Hematopoietic multipotent progenitor cell treated with erythropoietin and hydrocortisone succinate and interleukin-3 and kit ligand, for 8 days (in vitro differentiated cells): ENCODE measurements at places on chromosomes 13 and 19.

DNA sequence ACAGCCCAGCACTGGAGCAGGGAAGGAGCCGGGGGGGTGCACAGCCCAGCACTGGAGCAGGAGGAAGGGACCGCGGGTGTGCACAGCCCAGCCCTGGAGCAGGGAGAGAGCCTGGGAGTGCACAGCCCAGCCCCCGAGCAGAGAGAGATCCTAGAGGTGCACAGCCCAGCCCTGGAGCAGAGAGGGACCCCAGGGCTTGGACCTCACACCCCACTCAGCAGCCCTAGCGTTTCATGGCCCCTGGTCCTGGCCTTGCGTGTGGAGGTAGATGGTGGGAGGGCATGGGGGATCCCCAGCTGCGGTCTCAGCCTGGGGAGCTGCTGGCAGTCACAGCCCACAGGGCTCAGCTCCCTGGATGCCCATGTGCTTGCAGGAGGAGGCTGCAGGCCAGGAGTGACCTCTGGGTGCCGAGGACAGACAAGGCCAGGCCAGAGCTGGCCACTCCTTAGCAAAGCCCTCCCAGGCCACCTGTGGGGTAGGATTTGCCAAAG, 25.1 kb downstream of the GAS6 start:
- no peak for DNase-seq

DNA sequence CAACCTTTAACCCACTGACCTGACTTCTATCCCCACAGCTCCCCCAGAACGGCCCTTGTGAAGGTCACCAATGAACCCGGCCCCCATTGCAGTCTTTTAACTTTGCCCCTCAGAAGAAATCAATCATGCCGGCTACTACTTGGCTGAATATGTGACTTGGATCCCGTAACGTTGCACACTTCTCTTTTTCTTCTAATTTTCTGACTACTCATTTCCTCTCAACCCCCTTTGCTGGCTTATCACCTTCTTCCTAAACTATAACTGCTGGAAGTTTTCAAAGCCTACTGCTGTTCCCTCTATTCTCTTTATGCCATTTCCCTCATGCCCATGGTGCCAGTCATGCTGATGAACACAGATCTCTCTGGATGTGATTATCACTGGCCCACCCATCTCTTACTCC, 367.6 kb downstream of the DNAJC15 start:
- DNase-seq, result no peak

GRCh38 chr19:55266404-55266803, 7.6 kb upstream of the PPP6R1 start:
- DNase-seq, result no peak

DNA sequence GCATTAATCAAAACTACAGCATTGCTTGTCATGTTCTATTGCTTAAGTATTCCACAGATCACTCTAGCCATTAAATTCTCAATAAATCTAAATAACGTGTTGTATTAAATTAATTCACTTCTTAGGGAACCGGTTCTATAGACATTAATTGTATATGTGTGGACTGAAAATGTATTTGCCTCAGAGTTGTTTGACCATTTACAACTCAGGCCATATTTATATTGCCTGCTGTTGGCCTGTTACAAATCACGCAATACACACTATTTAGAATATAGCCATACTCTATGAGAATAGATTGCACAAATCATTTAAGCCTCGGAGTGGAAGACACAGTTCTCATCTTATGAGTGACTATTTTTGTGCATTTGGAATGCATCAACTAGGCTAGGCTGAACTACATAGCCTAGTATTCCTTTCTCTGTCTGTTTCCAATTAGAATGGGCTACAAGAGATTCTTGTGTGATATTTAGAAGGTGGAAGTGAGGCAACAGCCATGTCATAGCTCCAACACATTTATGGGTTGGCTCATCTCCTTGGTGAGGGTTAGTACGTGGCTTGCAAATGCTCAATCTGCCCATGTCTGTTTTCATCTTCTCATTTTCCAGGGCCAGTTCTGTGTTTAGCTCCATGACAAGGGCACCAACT, 1116.1 kb downstream of the PCDH9 start:
- no peak for DNase-seq

DNA sequence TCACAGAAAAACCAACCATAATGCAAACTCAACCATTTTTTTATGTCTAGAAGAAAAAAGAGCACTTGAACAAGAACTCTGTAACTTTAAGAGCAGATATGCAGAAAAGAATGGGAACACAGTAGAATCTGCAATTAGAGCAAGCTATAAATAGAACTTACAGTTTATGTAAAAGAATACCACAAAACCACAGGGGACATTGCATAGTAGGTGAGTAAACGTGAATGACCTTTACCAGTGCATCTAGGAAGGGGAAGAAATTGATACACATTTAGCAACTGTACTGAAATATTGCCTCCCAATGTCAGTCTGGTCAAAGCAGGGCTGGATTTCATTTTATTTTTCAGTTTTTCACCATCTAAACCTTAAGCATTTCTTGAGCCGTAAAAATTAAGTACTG, 242.2 kb upstream of the EDNRB start:
- peak; percentile 1 for DNase-seq

DNA sequence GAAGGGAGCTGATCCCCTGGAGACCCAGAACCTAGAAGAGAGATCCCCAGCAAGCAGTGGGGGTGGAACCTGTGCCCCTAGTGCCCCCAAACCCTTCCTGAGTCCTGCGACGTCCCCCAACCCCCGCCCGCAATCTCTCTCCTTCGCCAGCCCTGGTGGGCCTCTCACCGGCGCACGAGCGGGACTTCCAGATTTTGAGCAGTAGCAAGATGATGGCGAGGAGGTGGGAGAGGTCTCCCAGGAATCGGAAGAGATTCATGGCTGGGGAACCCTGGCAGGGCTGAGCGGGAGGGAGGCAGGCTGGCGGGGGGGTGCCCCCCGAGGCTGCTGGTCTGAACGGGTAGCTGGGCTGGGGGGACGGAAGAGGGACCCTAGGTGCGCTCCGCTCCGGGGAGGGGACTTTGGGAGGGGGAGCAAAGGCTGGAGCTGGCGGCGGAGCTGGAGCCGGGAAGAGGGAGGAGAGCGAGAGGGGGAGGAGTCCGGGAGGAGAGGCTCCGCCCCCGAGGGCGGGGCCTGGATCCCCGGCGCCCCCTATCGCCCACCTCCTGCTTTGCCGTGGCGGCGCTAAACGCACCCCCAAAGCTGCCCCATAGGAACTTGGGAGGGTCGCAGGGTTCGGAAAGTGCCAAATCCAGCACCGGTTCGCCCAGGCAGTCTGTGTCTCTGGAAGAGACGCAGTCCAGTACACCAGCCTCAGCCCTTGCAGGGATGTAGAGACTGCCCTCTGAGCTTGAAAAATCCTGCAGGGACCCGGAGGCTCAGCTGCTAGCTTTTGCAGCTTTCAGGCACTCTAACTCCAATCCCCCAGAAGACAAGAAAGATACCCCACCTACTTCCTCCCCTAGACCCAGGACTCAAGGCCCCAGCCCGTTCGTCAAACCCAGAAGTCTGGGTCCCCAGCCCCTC, at the start of gene KDELR1:
Gene KDELR1 (minus strand): TSS at position 452 of the 906 bp plus-strand sequence. CDS start 193 bp downstream, at position 259.
- DNase-seq, result peak; percentile 64

DNA sequence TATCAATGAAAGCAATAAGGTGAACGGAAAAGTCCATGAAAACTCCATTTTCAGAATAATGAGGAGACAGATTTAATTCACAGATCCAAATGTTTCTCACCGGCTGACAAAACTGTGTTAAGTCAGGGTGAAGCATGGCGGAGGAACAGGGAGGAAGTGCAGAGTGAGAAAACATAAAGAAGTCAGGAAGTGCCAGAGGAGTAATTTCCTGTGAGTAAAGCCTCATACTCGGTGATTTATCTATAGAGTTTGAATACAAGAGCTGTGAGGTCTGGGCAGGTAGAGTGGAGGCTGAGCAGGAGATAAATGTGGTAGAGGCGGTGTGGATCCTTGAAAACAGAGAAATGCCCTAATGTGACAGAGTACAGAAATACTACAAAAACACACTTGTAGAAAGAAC, 11.4 kb downstream of the CARD8 start:
- no peak for DNase-seq

DNA sequence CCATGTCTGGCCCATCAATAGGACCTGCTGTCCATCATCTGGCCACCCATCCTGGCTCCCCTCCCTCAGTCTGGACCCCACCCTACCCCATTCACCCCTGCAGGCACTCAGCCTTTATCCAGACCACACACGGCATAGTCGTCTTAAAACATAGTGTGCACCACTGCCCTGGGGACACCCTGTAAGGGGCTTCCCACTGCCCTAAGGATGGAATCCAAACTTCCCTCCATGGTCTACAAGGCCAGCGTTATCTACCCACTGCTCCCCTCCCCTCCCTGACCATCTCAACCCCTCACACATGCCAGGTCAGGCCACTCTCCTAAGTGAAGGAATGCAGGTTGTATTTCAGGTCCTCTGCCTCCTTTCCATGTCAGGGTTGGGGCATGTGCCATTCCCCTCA, 352.7 kb upstream of the ZNF507 start:
- no peak for DNase-seq

DNA sequence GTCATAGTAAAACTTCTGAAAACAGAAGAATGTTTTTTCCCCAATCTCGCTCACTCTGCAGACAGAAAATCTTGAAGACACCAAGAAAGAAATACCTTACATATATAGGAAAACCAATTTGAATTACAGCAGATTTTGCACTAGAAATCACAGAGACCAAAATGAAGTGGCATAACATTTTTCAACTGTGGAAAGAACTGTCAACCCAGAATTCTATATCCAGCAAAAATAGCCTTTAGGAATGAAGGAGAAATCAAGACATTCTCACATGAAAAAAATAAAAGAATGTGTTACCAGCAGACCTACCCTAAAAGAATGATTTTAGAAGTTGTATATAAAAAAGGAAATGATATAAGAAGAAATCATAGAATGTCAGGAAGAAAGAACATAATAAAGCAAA, 28.7 kb downstream of the CCDC122 start:
- DNase-seq, result no peak

DNA sequence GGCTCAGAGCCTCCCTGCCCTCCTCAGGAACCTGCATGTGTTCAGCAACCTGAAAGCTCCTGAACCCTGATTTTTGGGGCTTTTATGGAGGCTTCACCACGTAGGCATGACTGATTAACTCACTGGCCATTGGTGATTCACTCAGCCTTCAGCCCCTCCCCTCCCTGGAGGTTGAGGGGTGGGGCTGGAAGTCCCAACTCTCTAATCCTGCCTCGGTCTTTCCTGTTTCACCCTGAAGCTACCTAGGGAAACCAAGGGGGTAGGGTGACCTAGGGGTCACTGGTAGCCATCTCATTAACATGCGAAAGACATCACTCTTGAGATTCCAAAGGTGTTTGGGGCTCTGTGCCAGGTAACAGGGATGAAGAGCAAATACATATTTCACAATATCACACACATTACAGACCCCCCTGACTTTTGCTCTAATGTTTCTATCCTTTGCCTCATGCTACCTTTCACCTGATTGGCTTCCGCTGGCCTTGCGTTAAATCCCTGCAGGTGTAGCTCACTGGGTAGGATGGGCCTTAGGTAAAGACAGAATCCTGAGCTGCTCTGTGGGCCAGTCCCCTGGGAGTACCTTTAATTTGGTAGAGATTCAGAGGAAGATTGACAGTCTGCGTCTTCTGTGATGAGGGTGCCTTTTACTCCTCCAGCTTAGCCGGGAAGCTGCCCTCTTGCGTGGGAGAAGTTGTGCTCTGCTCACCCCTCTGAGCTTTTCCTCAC, 260.6 kb downstream of the ATP8A2 start:
- no peak for DNase-seq

- no peak for DNase-seq
Measured at GRCh38 chr19:2578391-2578890, 102.5 kb downstream of the GADD45B start.

- DNase-seq, result no peak
Measured at GRCh38 chr19:5386841-5387240, 46.2 kb upstream of the PTPRS start.

DNA sequence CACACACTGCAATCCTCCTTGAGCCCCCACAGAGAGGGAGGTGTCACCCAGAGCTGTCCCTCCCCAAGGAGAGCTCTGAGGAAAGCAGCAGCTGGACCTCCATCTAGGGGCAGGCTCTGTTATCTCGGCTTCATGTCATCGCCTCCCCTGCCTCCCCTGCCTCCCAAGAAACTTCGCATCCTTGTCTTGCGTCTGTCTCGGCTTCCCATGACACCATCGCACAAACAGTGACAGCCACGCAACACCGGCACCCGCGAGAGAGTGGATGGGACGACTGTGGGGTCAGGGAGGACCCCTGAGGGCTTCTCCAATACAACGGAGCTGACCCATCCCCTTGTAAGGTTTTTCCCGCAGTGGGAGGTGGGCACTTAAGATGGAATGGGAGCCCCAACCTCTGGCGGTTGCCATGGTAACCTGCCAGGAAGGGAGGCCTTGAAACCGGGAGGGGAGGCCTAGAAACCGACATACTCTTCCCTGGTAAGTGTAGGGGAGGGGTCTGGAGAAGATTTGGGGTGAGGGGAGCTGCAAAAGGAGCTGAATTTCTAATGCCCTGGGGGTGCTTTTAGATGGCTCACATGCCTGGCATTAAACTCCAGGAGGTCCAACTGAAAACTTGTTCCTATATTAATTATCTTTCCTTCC, 16.3 kb downstream of the TLE2 start:
- no peak for DNase-seq

DNA sequence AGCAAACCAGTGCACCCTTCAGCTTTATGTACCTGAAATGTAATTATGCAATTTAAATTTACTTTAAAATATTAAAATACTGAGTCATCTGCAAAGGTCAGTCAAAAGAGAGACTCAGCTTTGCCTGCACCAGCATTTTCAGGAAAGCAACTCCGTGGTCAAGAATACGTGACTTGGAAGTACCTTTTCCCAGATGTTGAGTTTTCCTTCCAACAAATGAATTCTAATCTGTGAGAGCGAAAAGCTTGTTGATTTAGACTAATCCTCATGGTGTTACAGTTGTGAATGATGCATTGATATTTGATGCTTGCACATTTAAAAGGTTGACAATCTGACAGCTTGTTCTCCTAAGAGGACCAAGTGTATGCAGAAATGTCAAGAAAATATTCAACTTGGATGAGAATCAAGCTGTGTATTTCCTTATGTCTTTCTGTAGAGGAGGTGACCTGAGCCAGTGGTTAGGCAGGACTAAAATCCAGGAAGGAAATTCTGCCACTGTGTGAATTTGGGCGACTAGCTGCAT, 270.4 kb downstream of the ABCC4 start:
- DNase-seq, result no peak

DNA sequence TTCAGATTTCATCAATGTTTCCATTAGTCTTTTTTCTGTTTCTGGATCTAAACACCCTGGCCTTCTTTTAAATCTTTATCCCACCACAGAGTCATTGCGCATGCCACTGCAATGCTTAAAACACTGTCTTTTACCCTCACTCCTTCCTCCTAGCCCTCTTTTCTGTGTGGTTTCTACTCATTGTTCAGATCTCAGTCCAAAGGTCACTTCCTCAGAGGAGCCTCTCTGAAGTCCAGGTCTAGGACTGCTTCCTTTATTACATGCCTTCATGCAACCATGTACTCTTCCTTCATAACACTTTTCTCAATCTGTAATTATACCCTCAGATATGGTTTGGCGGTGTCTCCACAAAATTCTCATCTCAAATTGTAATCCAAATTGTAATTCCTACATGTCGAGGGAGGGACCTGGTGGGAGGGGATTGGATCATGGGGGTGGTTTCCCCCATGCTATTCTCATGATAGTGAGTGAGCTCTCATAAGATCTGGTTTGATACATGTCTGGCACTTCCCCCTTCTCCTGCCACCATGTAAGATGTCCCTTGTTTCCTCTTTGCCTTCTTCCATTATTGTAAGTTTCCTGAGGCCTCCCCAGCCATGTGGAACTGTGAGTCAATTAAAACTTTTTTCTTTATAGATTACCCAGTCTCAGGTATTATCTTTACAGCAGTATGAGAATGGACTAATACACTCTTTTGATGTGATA, 808.9 kb downstream of the DIAPH3 start:
- DNase-seq, result no peak
